ENCODE measurements at places on chromosomes 4 and X.

GRCh38 chrX:70129816-70130215, 3.4 kb upstream of the IGBP1 start:
- no peak for DNase-seq

- DNase-seq, result no peak
Observed at GRCh38 chr4:102036016-102036415, 245.5 kb downstream of the BANK1 start.

- no peak for DNase-seq
Observed at GRCh38 chrX:110310896-110311295, 7.0 kb downstream of the AMMECR1 start.

DNA sequence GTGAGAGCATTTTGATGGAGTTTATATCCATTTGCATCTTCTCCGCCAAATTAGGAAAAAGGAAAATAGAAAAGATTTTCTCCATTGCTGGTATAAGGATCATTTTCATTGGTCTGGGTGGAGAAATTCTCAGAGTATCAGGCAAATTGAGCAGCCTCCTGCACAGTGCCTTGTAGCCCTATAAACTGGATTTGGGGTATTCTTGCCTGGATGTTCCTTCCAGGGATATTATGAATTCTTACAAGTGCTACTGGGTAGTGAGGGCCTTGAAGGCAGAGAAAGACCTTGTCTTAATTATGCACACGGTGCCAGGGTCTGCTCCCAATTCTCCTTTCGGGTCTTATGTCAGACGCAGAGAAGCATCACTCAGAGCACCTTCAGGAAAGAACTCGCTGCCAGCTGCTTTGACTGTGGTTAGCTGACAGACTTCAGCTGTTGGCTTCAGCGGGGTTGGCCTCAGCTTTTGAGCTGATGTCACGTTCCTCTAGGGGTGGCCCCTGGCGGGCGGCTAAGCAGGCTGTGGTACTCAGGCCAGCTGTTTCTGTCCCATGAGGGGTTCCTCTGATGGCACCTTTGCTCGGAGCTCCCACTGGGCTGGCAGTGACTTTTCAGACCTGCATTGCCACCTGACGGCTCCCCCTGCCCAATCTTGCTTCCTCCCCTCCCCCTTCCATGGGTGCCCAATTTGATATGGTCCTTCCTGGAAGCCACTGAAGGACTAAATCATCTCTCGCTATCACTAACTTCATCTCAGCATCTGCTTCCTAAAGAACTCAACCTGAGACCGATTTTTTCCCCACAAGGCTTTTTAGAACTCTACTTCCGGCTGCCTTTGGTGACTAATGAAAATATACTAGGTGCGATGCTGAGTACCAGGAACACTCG, 519.5 kb downstream of the BCOR start:
- no peak for DNase-seq

- no peak for DNase-seq
Observed at GRCh38 chrX:153571534-153571908, 27.4 kb downstream of the CCNQ start.

GRCh38 chrX:129577473-129577872, 37.4 kb downstream of the OCRL start:
- no peak for DNase-seq

GRCh38 chrX:13064599-13065143, 20.3 kb upstream of the FAM9C start:
- no peak for DNase-seq

- DNase-seq, result no peak
Observed at GRCh38 chrX:70117738-70118137, 15.5 kb upstream of the IGBP1 start.

DNA sequence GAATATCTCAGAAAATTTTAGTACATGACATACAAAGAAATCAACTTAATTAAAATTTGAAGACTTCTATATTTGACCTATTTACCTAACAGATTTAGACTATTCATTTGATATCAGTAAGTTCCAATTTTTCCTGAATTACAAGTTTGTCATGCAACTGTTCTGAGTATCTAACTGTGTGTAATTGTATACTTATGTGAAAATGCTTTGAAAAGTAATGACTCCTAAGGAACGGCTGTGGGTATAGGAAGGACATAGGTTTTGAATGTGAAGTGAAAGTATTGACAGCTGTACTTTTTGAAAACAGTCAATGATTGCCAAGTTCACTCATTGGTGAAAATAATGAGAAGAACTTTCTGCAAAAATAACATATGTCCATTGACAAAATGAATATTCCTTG, 2.9 kb downstream of the GRIA2 start:
- DNase-seq, result no peak
